Stimulated activated naive CD4-positive, alpha-beta T cell treated with Interleukin-2 at 50 U/mL for 16 hours (primary cell): ENCODE measurements at places on chromosomes 1 and 21.
A peak's percentile ranks its signal among the peaks of the same experiment; 100 is the strongest.

- no peak for DNase-seq
Measured at GRCh38 chr1:232831895-232832294, 26.7 kb downstream of the MAP10 start.

DNA sequence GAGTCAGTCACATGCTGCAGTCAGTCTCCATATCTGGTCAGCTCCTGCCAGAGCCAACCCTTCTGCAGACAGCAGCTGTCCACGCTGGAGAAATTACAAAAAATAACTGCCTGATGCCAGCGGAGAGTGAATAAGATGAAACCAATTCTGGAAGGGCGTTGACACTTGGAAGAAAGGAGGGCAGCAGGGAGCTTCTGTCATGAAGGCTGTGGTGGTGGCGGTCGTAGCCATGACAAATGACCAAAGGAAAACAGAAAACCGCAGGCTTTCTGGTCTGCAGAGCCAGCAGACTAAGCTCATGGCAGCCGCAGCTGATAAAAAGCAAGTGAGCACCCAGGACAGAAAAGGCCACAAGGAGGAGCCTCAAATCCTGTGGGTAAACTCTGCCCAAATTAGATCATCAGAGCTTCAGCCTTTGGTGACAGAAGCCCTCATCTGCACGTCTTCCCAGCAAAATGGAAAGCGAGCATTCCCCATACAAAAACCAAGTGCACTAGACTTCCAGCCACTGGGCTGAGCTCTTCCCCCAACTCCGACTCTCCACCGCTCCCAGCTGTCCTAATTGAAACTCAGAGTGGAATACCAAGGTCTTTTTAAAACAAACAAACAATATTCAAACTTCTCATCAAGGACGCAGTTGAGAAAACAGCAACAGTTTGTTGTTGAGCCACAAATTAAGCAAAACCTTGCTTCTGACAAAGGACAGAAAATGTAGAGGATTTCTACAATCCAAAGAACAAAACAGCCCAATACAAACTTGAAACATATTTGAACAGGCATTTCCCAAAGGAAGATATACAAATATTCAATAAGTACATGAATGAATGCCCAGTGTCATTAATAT is 28.7 kb downstream of the RSPH1 start:
- DNase-seq: no peak

DNA sequence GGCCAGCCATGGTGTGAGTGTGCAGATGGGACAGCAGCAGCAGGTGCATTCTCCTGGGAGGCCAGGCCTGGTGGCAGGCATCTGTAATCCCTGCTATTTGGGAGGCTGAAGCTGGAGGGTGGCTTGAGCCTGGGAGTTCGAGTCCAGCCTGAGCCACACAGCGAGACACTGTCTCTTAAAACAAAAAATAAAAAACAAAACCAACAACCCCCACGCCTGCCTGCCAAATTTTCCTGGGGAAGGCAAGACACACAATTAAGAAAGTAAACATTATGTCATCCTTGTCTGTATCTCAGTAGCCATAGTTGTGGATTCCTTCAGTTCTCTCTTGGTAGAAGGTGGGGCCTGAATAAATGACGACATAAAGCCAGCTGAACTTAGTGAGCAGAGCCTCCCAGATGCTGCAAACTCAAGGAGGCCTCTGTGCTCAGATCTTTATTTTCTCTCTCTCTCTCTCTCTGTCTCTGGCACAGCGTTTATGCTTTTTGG is 57.6 kb upstream of the CD34 start:
- no peak for DNase-seq

- no peak for DNase-seq
Measured at GRCh38 chr1:88812366-88812765, 79.0 kb downstream of the GTF2B start.

DNA sequence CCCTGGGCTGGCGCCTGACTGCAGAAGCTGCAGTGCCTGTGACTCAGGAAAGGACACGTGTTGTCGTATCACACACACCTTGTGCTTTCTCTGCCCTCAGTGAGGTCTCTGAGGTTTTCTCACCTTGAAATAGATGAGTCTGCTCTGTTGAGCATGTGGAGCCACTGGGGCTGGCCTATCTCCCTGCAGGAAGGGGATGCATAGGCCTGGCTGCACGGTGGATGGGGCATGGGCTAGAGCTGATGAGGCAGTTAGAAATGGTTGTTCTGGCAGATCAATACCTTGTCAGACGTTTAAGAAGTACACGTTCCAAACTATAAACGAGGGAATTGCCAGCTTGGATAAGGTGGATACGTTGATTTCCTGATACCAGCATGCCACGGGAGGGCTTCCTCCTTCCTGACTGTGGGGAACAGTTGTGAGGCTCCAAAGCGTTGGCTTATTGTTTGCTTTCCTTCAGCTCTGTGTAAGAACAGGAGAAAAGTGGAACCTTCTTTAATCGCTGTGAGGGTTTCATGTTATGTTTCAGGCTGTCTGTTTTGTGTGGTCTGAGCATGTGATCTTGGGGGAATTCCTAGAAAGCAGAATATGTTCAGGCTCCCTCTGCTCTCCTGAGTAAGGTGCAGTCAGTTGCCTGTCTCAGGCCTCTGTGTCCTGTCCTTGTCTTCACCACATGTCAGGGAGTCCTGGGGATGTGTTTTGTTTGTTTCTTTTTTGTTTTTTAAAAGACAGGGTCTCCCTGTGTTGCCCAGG is 44.8 kb downstream of the PCNT start:
- peak; percentile 27 for DNase-seq

DNA sequence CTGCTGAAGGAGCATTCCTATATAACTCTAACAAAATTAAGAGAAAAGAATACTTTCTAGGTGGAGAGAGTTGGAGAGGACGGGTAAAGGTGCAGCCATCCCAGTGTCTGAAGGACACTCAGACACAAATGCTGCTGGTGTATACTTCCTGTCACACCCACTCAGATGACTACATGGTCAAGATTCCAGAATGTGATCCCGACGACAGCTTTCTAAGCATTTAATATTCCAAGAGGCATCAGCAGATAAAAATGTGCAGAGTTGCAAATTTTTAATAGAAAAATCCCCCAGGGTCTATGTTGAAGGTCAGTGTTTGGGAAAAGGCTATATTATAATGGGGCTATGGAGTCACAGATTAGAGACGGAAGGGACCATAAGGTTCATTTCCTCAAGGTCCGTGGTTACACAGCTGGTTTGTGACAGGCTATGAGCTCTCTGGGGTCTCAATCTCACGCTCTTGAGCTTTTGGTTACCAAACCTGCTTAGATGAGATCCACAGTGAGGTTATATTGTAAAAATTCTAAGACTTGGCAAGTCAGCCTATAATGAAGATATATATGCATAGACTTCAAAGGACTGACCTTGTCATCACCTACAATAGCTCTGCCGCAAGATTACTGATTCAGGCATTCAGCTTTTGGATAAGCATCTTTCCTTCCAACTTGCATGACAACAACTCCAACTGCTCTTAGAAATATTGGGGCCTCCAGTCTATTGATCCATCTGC is 35.1 kb downstream of the ZNF281 start:
- no peak for DNase-seq

DNA sequence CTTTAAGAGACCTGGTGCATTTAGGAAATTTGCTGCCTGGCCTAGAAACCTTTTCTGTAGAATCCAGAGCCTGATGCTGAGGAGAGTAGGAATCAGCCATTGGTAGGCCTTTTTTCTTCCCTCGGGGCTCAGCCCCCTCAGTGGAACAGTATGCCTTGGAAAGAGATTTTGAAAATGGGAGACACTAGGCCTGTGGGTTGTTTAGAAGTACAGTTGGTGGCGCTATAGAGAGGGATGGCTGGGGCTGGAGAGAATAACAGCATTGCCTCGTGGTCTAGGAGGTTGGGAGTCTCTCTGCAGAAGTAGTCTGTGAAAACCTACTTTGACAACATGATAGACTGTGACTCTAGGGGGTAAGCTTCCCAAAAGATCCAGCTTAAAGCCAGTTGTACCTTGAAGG is 8.2 kb downstream of the KIF2C start:
- no peak for DNase-seq
